ENCODE measurements at places on chromosomes 2 and 18.

- no peak for DNase-seq
Measured at GRCh38 chr18:49663899-49664890, 102.3 kb downstream of the LIPG start.

DNA sequence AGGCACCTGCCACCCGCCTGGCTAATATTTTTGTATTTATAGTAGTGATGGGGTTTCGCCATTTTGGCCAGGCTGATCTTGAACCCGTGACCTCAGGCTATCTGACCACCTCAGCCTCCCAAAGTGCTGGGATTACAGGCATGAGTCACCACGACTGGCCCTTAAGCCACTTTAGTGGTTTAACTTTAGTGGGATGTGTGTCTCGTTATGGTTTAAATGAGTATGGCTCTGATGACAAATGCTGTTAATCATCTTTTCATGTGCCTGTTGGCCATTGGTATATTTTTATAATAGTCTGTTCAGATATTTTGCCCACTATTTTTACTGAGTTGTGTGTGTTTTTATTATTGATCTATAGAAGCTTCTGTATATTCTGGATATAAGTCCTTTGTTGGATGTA lies 205.9 kb downstream of the MYO1B start:
- no peak for DNase-seq

DNA sequence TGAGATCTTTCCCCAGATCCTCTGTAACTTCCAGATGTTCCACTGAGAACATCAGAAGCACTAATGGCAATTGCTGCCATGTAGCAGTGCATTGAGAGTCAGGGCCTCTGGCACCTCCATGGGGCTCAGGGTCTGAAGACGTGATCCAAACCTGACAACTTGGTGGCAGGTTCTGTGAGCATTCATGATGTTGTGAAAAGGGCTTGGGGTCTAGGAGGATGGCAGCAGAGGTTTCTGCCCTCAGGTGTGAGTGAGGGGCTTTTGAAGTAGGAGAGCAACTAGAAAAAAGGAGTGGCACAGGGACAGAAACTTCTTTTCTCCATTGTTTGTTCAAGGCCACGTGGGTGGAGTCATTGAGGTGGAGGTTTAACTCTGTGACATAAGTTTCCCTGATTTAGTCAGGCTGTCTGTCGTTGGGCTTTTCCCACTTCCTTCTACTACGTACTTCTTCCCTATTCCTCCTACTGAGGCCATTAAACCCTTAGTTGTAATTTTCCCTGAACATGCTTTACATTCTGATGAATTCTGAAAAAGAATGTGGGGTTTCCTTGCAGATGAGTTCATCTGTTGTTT lies 13.1 kb downstream of the CFLAR start:
- no peak for DNase-seq

- DNase-seq, result no peak
Measured at GRCh38 chr2:206388698-206389097, 54.6 kb upstream of the ADAM23 start.

- DNase-seq, result no peak
Measured at GRCh38 chr2:191218292-191218898, 26.8 kb upstream of the MYO1B start.

DNA sequence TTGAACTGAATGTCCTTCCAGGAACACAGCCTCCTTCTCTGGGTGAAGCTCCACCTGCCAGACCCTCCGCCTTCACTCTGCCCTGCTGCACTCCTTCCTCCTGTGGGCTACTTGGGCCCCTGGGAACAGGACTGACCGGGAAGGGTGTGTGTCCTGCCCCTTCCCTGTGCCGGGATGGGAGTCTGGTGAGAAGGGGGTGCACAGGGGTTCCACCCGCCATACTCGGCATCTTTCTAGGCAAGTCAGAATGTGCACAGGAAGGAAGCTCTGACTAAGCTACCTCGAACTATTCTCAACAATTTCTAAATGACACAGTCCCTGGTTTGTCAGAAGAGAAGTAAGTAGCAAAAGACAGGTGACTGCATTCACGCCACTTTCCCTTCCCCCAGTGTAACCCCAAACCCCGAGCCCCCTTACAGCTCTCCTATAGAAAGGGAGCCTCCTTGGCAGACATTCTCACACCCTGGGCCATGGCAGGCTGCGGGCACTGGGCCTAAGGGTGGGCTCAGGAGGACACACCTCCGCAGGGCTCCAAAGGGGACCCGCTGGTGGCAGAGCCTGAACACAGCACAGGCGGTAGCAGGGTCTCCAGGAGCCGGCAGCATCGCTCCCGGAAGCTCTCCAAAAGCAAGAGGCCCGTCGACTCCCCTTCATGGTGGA lies 184.1 kb downstream of the HDAC4 start:
- DNase-seq, result no peak

- DNase-seq, result no peak
Measured at GRCh38 chr2:57399057-57399456, 647.5 kb upstream of the VRK2 start.

- DNase-seq, result no peak
Measured at GRCh38 chr2:117875786-117876185, 61.3 kb downstream of the DDX18 start.

DNA sequence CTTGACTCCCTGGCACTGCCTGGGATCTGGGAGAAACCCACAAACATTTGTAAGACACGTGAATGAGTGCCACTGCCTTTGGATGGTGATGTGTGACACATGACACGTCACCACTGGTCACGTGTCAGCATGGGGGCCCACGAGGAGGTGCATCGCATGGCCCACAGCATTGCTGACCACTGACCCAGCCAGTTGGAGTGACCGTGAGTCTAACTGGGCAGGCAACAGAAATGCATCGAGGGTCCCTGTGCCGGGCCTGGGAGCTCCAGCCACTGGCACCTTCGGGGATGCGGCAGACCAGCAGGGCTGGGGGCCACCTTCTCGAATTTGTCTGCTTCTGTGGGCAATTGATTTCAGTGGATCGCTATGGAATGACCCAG lies 121.9 kb upstream of the HDAC4 start:
- DNase-seq, result no peak

GRCh38 chr2:69152847-69153583 lies 140.0 kb downstream of the ANTXR1 start:
- no peak for DNase-seq

- peak; percentile 37 for DNase-seq
Measured at GRCh38 chr2:182077448-182078142, 91.9 kb downstream of the PPP1R1C start.

DNA sequence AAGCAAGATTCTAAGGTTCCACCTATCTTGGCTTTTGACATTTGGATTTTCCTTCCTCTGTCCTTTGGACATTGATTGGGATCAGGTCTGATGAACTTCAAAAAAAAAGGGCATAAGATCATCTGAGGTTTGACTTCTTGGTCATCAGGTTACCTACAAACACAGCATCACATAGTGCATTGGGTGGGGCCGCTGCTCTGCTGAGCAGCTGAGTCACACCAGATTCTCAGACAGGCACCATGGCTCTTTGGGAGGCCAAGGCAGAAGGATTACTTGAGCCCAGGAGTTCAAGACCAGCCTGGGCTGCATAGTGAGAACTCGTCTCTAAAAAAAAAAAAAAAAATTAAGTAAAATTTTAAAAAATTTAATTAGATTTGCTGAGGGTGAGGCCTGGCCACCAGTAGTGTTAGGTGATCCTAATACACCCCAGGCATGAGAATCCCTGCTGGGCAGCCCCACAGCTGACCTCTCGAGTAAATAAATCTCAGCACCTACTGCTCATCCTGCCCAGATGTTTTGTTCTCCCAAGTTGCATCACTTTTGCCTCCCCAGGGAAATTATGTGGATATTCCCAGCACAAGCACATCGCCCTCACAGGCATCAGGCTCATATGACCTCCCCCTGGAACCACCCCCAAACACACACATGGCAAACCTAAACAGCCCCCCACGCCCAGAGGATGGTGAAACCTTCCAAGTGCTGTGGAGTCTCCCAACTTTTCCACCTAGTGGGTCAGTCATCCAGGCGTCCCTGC lies 5.3 kb downstream of the MLPH start:
- DNase-seq, result no peak

DNA sequence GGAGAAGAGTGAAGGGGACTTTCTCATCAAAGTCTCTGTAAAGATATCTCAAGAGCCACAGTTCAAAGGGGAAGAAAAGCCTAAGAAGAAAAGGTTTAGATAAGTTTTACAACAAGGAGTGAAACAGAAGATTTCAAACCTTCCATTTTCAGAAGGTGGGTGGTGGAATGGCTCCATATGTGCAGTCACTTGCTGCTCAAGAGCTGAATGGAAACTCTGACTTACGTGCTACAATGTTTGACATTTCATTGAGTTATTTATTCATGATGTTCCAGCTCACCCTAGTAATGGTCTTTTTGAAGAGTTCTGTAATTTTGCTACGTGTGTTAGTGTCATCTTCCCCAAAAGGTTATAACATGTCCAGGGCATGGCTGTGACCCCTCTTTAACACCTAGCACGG lies 21.7 kb downstream of the LCT start:
- no peak for DNase-seq

GRCh38 chr2:236705295-236706105 lies 135.9 kb downstream of the ACKR3 start:
- no peak for DNase-seq

GRCh38 chr2:143588746-143589145 lies 459.5 kb downstream of the ARHGAP15 start:
- DNase-seq, result no peak

GRCh38 chr2:42085706-42086487 lies 38.1 kb downstream of the PKDCC start:
- no peak for DNase-seq

DNA sequence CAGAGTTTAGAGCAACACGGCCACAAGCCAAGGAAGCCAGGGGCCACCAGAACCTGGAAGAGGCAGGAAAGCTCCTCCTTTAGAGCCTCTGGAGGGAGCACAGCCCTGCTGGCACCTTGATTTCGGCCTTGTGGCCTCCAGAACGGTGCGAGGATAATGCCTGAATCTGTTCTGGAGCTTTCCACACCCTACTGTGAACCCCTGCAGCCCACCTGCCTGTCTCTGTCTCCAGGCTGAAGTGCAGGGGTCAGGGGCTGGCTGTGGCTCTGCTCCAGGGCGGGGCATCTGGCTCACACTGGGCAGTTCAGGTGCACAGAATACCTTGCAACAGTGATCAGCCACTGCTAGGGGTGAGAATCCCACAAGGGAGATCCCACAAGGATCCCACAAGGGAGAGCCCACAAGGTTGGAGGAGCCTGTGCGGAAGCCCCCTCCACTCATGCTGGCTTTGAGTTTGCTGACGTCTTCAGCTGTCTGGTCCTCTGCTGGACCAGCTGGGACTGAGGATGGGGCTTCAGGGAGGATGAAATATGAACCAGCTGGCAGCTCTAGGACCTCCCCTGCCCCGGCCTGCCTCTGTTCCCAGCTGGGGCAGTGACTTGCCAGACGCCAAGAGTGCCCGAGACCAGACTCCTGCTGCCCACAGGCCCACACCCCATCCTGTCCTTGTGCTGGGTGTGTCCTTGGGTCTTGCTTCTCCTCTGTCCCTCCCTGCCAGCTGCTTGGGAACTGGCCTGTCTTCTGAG lies 56.4 kb upstream of the OTOS start:
- no peak for DNase-seq

DNA sequence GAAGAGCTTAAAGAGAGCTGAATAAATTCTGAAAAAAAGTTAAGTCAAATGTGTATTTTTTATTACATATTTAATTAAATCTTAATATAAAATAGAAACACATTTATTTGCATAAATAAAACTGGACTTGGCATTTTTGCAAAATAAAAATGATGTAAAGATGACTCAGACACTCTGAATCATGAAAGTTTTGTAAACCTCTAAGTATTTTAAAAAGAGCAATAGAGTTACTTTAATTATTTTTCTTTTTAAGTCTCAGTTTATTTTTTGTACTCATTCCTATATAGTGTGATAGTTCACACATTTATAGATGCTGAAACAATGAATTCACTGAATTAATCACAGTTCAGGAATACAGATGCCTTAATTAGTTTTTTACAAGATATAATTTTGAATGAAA lies 109.9 kb upstream of the DTNA start:
- no peak for DNase-seq

GRCh38 chr2:27255660-27256059 lies 7.2 kb downstream of the SLC30A3 start:
- no peak for DNase-seq

DNA sequence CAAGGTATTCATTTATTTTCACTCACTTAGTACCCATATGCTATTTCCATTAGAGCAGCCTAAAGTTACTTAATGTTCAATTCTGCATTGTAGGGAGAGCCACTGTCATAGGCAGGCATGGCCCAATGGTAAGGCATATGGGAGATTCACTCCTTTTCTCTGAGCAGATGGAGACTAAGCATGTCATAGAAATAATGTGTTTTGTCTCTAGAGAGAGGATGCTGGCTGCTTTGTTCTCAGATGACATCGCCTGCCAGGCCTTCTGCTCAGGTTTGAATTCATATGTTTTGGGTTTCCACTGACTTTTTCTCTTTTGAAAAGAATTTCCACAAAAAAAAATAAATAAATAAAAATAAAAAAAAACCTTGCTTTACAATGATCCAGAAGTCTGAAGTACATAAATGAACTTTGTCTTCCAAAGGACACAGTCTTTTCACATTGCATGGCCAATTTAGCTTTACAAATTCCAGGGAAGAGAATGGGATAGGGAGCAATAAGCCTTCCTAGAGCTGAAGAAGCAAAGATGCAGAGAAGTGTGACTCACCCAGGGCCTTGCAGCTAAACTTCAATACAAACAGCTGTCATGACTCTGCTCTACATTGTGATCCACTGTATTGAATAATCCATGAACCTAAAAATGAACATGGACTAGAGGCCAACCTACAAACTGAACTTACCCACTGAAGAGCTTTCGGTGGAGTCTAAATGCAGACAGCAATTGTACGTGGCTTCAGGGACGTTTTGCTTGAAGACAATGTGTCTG lies 422.5 kb downstream of the CMPK2 start:
- DNase-seq, result no peak

- no peak for DNase-seq
Measured at GRCh38 chr2:237312021-237312755, 101.8 kb downstream of the COL6A3 start.

GRCh38 chr2:10238396-10238795 lies 64.3 kb upstream of the HPCAL1 start:
- DNase-seq, result no peak

- DNase-seq, result no peak
Measured at GRCh38 chr18:39751921-39752320, 2186.3 kb upstream of the CELF4 start.

DNA sequence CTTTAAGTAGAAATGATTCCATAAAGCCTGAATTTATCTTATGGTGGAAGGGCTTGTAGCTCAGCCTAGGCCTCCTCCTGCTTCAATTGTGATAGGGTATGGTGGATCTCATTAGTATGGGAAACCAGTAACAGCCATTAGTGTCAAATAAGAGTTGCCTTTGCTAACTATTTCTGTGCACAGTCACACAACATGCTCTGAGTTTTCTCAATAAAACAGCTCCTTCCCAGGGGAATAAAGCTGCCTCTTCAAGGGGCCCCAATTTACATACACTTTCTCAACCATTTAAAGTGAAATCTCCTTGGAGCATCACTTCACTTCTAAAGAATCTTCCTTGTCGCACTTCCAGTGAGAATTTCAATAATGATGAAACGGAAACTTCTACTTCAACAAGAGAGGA lies 53.4 kb downstream of the KLF7 start:
- DNase-seq, result no peak

- DNase-seq, result no peak
Measured at GRCh38 chr18:6650747-6651146, 78.8 kb upstream of the ARHGAP28 start.

- no peak for DNase-seq
Measured at GRCh38 chr2:237352279-237352845, 61.6 kb downstream of the COL6A3 start.

All from NCI-H1930 (cell line).